ENCODE measurements at places on chromosomes 1 and 21.

- DNase-seq: no peak
Observed at GRCh38 chr1:70963374-70963773, 84.2 kb downstream of the PTGER3 start.

- DNase-seq: no peak
Observed at GRCh38 chr1:42153624-42154023, 414 bp downstream of the GUCA2B start.

- no peak for DNase-seq
Observed at GRCh38 chr1:162901243-162901642, 40.3 kb upstream of the CCDC190 start.

DNA sequence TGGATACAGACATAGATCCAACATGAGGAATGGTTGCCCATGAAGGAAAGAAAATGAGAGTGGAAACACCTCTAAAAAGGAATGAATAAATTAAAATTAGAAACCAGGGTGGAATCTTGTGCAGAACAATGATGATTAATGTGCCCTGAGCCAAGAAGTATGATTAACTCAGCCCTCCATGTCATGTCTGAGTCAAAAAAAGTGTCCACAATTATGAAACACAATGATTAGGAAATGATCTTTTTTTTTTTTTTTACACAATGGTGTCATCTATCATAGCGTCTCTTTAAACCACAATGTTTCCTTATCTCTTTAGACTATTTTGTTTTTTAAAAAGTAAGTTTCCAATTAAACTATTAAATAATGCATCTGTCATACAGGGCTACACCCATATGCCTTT lies 78.9 kb upstream of the RAB4A start:
- no peak for DNase-seq

DNA sequence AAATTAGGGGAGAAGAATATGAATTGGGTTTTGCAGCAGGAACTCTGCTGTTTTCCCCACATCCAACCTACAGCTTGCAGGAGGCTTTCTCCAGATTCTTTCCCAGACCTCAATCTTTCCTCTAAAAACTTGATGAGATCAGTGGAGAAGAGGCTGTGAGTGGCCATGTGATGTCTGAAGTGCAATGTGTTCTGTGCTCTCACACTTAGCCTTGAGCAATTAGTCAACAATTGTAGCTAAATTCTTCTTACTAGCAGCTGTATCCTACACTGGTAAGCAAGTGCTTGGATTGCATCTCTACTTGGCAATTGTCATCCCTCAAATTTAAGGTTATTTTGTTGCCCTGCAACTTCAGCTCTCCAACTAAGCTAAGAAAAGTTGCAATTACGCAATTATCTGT lies 807.3 kb upstream of the RGS18 start:
- no peak for DNase-seq

DNA sequence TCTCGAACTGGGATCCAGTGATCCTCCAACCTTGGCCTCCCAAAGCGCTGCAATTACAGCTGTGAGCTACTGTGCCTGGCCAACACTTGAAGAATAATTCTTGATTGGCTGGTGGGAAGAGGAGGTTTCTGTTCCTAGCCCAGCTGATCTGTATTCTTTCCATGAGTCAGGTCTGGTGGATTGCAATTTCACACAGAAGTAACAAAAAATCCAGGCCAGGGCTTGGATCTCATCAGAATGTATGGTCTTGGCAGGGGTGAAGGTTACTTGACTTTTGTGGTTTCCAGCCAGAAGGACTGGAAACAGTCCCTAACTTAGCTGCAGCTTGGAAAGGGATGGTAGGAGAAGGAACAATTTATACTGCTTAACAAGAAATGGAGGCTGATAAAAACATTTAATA lies 5.1 kb upstream of the HP1BP3 start:
- peak; percentile 67 for DNase-seq

GRCh38 chr1:234355782-234356510 lies 17.3 kb upstream of the COA6 start:
- DNase-seq: no peak

- no peak for DNase-seq
Observed at GRCh38 chr1:45033356-45033755, 21.3 kb downstream of the UROD start.

GRCh38 chr21:35338881-35339632 lies 290.0 kb upstream of the RUNX1 start:
- DNase-seq: no peak

- DNase-seq: peak; percentile 24
Observed at GRCh38 chr1:233790662-233791371, 113.7 kb upstream of the SLC35F3 start.

- DNase-seq: no peak
Observed at GRCh38 chr1:178607718-178608408, 95.0 kb downstream of the TEX35 start.

DNA sequence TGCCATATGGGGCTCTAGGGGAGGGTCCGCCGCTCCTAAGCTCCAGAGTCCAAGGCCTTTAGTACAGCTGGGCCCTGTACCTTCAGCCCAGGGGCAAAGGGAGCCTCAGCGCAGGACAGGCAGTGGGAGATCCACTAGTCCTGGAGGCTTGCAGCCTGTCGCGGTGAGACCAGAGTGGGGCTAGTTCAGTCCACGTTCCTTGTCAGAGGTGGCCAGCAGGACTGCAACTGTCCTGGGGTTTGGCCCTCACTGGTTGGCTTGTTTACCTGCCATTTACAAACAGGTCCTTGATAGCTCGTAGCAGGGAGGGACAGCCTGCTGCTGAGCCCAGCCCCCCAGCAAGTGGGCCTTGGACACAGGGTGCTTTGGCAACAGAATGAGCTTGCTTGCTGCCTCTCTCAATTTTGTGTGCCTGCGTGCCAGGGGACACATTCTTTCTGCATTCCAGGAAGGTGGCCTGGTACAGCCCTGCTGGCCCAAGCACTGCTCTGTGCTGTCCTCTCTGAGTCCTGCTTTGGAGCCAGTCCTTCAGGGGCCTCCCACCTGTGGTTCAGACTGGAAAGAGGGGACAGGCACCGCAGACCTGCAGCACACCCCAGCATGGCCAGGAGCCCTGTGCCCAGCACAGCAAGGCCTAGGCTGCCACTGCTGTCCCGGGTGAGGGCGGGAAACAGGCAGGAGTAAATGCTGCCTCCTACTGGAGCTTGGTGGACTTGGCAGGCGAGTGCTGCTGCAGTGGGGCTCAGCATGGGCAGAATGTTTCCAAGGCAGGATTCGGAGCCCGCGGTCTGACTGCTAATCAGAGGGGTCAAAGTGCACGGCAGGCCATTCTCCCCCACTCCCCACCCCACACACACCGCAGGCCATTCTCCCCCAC lies 15.2 kb downstream of the H6PD start:
- DNase-seq: no peak

GRCh38 chr1:2969011-2969844 lies 52.0 kb upstream of the ACTRT2 start:
- no peak for DNase-seq

DNA sequence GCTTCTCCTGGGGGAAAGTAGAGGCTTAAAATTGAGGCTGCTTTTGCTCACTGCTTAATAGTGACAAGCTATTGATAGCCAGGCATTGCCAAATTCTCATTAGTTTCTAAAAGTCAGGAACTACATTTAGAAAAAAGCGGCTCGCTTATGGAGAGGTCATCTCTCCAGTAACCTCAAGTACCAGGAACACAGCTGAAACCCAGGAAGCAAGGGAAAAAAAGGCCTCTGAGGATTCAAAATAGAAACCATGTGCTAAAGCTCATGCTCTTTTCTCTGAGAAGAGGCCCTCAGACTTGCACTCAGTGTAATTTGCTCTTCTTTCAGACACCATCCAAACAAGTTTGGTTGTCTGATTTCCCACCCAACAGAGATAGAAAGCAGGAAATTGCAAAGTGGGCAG lies 261.4 kb upstream of the USP25 start:
- no peak for DNase-seq

GRCh38 chr1:80181418-80181817 lies 1174.9 kb upstream of the ADGRL4 start:
- DNase-seq: no peak

DNA sequence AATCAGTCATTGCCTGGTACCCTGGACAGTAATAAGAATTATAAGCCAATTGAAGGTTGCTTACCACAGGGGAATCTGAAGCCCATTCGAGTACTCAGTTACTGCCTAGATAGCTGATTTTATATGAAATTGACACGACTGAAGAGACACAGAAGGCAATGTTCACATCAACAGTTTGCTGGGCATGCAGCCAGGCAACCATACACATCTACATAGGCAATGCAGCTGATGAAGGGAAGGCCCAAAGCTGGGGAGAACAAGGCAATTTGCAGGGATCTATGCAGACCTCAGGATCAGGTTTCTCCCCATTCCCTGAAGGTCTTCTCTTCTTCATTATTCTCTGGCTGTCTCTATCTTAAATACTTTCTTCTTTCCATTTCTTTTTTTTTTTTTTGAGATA lies 448.7 kb downstream of the PTBP2 start:
- DNase-seq: no peak

GRCh38 chr21:43917515-43918384 lies 52.7 kb downstream of the AGPAT3 start:
- DNase-seq: no peak
